ENCODE measurements at places on chromosomes 6 and 20.
A peak's percentile ranks its signal among the peaks of the same experiment; 100 is the strongest.

DNA sequence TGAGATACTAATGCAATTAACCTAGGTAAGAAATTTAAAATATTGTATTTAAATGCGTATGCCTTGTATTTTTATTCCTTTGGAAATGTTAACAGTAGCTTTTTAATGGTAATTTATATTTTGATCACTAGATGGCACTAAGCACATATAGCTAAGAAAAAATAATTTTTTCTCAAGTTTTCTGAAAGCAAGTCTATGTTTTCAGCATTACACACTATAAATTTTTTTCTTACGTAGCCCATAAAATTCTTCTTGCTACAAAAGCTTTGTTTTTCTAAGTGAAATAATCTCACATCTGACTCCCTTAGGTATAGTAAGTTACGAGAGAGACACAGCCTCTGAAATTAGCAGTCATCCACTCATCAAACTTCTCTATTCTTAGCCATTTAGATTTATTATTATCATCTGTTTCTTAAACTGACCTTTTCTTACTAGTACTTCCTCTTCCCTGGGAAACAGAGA lies 35.7 kb downstream of the TSPYL4 start:
- no peak for DNase-seq

DNA sequence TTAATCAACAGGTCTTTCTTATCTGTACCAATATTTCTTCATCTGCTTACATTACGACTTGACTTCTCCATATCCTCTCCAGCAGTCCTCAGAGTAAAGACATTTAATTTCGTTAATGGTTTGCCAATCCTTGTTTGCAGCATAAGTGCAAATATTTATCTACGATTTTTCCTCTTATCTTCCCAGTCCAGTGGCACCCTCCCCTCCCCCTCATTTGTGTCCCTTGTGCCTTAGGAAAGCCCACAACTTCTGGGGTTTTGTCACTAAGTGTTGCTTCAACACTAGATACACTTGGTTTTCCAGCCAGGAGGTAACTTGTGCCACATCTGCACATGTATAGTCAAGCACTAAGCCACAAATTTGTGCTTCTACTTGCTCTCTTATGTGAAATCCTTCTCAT lies 327.2 kb downstream of the CBLN4 start:
- peak; percentile 16 for DNase-seq

DNA sequence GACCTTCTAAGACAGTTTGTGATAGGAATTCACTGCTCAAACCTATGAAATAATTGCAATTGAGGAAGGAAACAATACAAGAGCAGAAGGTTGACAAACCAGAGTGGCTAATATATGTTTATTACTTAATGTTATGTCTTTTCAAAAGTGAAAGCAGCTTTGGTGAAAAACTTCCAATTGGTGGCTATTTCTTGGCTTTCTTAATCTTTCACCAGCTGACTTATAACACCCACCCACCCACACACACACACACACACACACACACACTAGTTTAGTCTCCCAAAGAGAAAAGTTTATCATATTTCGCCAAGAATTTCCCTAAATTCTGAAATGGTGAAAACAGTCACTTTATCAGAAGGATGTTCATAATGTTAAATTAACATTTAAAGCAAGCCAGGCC lies 583.5 kb downstream of the EYS start:
- DNase-seq, result no peak

DNA sequence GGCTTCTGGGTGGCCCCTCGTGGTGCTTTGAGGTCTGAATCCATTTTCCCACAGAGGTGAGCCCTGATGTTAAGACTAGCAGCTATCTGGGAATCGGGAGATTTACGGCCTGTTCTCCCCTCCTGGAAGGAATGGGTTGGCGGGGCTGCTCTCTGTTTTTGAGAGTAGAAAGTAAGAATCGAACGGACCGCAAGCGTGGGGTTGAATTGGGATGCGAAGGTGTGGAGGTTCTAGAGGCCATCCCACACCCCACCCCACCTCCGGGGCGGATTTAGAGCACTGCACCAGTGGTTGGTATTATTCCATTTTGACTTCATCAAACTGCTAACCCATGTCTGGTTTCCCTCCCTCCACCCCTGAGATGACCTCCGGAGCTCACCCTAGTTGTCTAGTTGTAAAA lies 11.5 kb downstream of the PYGB start:
- DNase-seq, result peak; percentile 6

DNA sequence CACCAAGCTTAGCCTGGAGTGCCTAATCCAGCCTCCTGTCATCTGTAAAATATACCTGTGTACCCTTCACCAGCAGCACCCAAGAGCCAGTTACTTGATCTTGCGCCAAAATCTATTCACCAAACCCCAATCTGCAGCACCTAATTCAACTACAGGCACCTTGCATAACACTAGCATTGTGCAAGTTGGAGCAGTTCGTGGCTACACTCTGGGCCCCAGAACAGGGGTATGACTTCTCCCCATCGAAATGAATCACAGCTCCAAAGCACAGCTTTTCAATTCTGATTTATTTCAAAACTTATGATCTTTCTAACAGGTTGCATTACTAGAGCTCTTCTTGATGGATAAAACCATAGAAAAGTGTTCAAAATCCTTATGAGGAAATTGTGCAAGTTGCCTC lies 100.4 kb upstream of the TCF21 start:
- DNase-seq, result no peak

GRCh38 chr6:25963426-25964123 lies 973 bp downstream of the TRIM38 start:
- DNase-seq, result no peak

DNA sequence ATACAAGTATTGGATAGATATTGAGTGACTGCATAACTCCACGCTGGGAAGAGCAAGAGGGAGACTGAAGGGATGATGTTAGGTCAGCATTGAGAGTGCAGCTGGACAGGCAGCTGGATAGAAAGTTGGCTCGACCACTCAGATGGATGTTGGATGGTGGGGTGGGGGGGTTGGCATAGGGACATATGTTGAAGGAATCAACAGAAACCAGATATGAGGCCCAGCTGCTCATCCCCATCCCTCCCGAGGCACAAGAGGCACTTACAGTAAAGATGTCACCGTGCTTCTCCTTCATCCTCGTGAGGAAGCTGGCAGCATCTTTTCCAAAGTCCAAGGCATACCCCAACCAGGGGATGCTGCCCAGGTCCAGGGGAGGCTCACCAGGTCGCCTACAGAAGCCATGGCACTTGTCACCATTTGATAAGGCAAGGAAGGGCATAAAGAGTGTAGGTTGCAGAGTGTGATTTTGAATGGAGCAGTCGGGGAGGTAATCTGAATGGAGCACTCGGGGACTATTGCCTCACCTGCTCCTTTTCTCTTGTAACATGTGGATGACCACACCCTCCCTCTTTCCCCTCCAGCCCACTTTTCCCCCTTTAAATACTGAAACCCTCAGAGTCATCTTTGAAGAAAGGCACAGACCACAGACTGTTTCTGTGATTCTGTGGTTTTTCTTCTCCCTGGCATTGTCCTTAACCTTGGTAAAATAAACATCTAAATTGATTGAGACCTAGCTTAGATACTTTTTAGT lies 18.0 kb downstream of the PTGIS start:
- DNase-seq, result no peak
